Activated CD4-positive, alpha-beta T cell treated with anti-CD3 and anti-CD28 coated beads, Interleukin-2, Interleukin-4, amounts not matched to agents 100 ng/mL and 50 ng/mL, durations not matched to agents 16 hours and 8 hours (primary cell): ENCODE measurements at places on chromosomes 6 and 20.

DNA sequence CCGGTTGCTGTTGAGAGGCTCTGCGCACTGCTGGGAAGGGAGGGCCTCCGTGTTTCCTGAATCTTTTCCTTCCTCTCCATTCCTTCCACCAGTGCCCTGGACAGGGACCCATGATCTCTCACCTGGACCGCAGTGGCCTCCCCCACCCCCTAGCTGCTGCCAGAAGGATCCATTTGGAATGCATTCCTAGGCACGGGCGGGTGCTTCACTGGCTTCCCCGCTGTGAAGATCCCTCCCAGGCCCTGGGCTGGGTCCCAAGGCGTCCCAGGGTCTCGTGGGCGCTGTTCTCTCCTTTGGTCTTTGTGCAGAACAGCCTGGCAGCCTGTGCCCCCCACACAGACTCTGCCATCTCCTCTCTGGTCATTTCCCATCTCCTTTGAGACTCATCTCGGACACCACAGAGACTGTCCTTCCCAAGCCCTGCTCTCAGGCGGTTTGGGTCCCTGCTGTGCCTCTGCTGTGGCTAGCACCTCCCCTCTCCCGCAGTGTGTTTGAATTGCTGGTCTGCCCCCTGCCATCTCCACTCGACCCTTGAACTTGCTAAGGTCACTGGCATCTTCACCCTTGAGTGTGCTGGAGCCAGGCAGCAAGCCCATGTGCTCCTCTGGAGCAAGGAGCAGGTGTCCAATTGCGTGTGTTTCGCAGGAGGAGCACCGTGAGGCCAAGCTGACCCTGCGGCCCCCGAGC is 59.0 kb downstream of the TCP11 start:
- DNase-seq: no peak

DNA sequence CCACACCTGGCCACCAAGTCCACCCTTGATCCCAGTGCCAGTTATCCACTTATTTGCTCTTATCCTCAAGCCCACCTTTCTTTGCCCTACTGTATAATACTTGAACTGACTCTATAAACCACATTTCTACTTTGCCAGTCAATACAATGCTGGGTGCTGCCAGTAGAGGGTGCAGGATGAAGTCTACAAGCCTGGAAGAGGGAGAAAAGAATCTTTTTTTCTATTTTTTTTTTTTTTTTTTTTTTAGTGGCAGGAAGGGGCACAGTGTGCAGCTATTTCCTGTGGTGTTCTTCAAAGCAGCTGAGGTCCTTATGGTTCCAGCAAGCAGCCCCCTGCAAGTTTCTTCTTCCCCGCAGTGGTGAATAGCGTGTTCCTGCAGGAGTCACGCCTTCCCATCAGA is 22.2 kb upstream of the GABRR1 start:
- peak; percentile 18 for DNase-seq

DNA sequence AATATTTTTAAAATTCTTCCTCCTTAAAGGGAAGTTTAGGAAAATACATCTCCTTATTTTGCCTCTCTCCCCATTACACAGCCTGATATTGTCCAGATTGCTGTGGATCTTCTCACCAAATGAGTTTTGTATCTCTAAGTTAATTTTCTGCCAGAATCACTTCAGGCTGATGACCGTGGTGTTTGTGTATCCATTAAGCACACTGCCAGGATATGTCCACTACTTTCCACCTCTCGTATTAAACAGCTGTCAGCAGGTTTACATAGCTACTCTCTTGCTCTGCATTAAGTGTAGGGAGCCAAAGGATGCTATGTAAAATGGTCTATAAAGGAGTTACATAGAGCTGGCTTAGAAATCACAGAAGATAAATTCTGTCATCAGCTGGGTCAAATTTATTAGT is 201.1 kb downstream of the ZFAND3 start:
- no peak for DNase-seq

- no peak for DNase-seq
These were observed 10.5 kb downstream of the THBS2 start for GRCh38 chr6:169243186-169243585.

GRCh38 chr6:33288921-33289783 is at the start of the genes PFDN6 and WDR46:
PFDN6 (plus strand) TSS chr6:33289601; CDS start chr6:33289857, 256 bp downstream.
WDR46 (minus strand) TSS chr6:33289239; CDS start chr6:33289170, 69 bp downstream.
- DNase-seq: peak; percentile 90
